Regular cardiac myocyte (primary cell): ENCODE measurements at places on chromosomes 3 and 15. TPM values are rescaled to one million over a fixed set of nuclear protein-coding genes. Genes with fewer than 3 reads are reported as not detected.

Gene XCR1
- not detected in 2 replicates for total RNA-seq

Gene C2CD4A
- total RNA-seq, result 0.28 TPM in 1 of 2 replicates, not detected in the other

Gene CSPG5
- 0.19 and 0.28 TPM in 2 replicates for total RNA-seq

Gene PPP2R3A
- 7.9 and 11.8 TPM in 2 replicates for total RNA-seq

Gene HYKK
- total RNA-seq, result 2.9 and 3.9 TPM in 2 replicates
